Activated T-helper 2 cell treated with anti-CD3 and anti-CD28 coated beads, Interferon-gamma antibody, Interleukin-2, Interleukin-4, amounts not matched to agents 10 μg/mL and 5 μg/mL and 100 μg/mL, durations not matched to agents 14 hours and 24 hours and 36 hours (primary cell): ENCODE measurements at places on chromosomes 1 and 21.

DNA sequence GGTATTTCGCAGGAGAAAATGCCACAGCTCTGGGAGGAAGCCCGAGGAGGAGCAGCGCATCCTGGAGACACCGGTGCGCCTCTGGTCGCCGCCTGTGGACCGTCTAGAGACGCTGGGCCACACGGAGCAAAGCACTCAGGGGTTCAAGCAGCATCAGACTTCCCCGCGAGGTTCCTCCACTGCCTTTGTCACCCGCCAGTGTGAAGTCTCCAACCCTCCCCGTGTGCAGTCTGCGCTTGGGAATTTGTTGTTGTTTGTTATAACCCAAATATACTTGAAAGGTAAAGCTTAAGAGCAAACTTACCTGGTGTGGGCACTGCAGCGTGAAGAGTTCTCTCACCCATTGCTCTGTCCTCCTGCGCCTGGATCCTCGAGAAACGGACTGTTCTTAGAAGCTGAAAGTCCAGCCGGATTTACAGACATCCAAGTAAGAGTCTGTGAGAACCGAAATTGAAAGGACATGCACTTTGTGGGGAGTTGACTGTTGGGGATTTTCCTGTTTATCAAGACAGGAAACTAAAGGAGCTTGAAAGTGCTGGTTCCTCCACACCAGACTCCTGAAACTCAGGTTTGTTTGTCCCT lies at the start of gene GBP4:
GBP4 (minus strand) TSS at position 452 of the 582 bp plus-strand sequence; CDS start at position 344, 108 bp downstream.
- H3K27me3 ChIP-seq: no peaks in the 10 kb centered on the region
- peak; percentile 30 for DNase-seq
- H3K36me3 ChIP-seq: peaks cover 41% of the 10 kb centered on the region
- H3K27ac ChIP-seq: peak within 1 kb of the TSS; percentile 93
- peak within 1 kb of the TSS; percentile 86 for H3K4me3 ChIP-seq

GRCh38 chr1:45314266-45314665 lies 12.4 kb upstream of the HPDL start:
- no peak overlapping the region for H3K27ac ChIP-seq
- no peaks in the 10 kb centered on the region for H3K36me3 ChIP-seq
- H3K27me3 ChIP-seq: peaks cover 3% of the 10 kb centered on the region
- no peak for DNase-seq

GRCh38 chr21:27257908-27258556 lies 291.1 kb upstream of the ADAMTS5 start:
- no peaks in the 10 kb centered on the region for H3K36me3 ChIP-seq
- H3K27me3 ChIP-seq: no peaks in the 10 kb centered on the region
- H3K4me1 ChIP-seq: peaks cover 2% of the 10 kb centered on the region
- DNase-seq: no peak

- H3K4me3 ChIP-seq: no peak overlapping the region
- DNase-seq: no peak
- H3K27ac ChIP-seq: no peak overlapping the region
- H3K27me3 ChIP-seq: no peaks in the 10 kb centered on the region
- peaks cover 34% of the 10 kb centered on the region for H3K36me3 ChIP-seq
Measured at GRCh38 chr21:45530423-45531113, 11.7 kb downstream of the SLC19A1 start.

DNA sequence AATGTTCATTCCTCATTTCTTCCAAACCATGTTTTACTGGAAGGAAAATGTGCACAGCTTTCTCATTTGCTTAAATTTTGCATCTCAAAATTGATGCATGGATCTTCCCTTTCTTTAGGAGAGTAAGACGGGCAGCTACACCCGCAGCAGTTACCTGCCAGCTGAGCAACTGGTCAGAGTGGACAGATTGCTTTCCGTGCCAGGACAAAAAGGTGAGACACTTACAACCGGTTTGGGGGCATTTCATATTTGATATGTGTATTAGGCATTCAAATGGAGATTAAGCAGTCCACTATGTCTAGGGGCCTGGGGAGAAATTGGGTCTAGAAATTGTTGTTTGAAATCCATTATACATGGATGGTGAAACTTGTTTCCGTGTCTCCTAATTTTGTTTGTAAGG lies 12.9 kb downstream of the C8A start:
- H3K4me1 ChIP-seq: no peaks in the 10 kb centered on the region
- DNase-seq: no peak
- no peak overlapping the region for H3K4me3 ChIP-seq
- no peak overlapping the region for H3K27ac ChIP-seq
- H3K27me3 ChIP-seq: peaks cover 1% of the 10 kb centered on the region
- no peaks in the 10 kb centered on the region for H3K36me3 ChIP-seq

DNA sequence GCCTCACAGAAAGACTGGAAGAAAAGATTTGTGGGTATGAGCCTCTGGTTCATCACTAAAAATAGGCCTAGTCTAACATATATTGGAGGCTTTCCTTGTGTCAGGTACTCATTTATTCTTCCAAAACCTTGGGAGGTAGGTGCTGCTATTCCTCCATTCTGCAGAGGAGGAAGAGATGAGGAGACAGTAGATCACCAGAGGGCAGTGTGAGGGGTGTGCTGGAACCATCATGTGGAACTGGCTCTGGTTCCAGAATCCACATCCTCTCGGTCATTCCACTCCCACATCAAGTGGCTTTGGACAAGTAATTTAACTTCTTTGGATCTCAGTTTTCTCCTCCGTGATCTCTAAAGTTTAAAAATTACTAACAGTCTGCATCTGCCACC lies 7.4 kb upstream of the INKA2 start:
- no peaks in the 10 kb centered on the region for H3K36me3 ChIP-seq
- H3K4me3 ChIP-seq: no peak overlapping the region
- H3K27ac ChIP-seq: no peak overlapping the region
- peaks cover 18% of the 10 kb centered on the region for H3K27me3 ChIP-seq
- peaks cover 12% of the 10 kb centered on the region for H3K4me1 ChIP-seq

DNA sequence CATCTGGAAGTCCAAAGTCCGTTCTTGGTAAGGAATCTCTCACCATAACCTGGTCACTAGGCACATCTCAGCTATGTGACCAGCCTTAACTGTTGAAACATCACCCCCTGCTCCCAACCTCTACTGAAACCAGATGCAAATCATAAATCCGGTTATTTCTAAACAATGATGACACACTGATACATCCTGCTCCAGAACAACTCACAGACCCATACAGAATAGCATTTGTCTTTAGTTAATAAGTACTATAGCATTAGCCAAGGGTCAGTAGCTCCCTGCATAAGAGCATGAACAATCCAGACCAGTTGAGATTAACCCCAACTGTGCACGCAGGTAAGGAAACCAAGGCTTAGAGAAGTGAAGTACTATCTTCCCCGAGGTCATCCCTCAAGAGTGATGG lies 38.0 kb upstream of the KCTD3 start:
- H3K4me3 ChIP-seq: no peak overlapping the region
- no peak overlapping the region for H3K27ac ChIP-seq
- no peak for DNase-seq
- H3K27me3 ChIP-seq: peaks cover 1% of the 10 kb centered on the region
- H3K36me3 ChIP-seq: no peaks in the 10 kb centered on the region

- H3K4me1 ChIP-seq: no peaks in the 10 kb centered on the region
- no peak overlapping the region for H3K4me3 ChIP-seq
- no peak for DNase-seq
- H3K27me3 ChIP-seq: no peaks in the 10 kb centered on the region
Measured at GRCh38 chr1:37137601-37138000, 103.3 kb upstream of the GRIK3 start.

DNA sequence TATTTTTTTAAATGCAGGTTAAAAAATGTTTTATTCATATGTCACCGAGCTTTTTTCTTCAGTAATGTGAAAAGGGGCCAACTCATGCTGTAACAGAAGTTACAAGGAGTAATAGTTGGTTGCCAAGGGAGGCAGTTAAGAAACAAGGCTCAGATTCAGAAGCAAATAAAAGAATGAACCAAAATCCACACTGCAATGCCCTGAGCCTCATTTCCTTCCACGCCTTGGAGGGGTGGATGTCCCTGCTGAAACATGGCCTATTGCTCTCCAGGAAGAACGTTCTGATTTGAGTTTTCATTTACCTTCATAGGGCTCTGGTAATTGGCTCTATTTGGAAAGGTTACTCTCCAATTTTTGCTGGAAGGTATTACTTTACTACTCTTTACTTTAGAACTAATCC lies 24.4 kb downstream of the ALG14 start:
- no peaks in the 10 kb centered on the region for H3K4me1 ChIP-seq
- no peaks in the 10 kb centered on the region for H3K36me3 ChIP-seq
- no peak for DNase-seq
- no peaks in the 10 kb centered on the region for H3K27me3 ChIP-seq

GRCh38 chr1:151009206-151009587 lies 948 bp downstream of the PRUNE1 start:
- H3K36me3 ChIP-seq: peaks cover 7% of the 10 kb centered on the region
- H3K27me3 ChIP-seq: no peaks in the 10 kb centered on the region
- H3K4me1 ChIP-seq: peaks cover 44% of the 10 kb centered on the region

DNA sequence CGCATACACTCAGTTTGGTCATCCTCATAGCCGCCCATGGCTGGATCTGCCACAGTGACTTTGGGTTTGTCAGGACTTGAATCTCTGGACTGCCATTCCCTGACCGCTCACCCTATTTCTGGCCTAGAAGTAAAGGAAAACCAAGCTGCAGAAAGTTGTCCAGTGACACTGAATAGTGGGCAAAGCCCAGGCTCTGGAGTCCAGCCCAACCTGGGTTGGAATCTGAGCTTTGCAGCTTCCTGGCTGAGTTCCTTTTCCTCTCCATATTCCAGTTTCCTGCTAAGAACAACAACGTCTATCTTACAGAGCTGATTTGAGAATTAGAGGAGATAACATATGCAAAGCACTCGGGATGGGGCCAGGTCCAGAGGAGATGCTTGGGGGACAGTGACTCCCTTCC lies 15.6 kb upstream of the EIF4G3 start:
- peaks cover 22% of the 10 kb centered on the region for H3K27me3 ChIP-seq
- H3K4me1 ChIP-seq: peaks cover 6% of the 10 kb centered on the region
- no peak overlapping the region for H3K27ac ChIP-seq

DNA sequence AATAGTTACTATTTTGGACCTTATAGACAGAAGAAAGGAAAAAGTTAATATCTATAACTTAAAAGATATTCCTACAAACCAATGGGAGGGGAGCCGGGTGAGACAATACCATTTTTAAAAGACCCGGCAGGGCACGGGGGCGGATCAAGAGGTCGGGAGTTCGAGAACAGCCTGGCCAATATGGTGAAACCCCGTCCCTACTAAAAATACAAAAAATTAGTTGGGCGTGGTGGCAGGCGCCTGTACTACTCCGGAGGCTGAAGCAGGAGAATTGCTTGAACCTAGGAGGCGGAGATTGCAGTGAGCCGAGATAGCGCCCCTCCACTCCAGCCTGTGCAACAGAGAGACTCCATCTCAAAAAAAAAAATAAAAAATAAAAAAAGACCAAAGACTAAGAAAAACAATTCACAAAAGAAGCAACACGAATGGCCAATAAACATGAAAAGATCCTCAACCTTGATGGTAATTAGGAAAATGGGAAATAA lies 1.2 kb upstream of the PSMB2 start:
- peaks cover 33% of the 10 kb centered on the region for H3K27me3 ChIP-seq
- peaks cover 29% of the 10 kb centered on the region for H3K4me1 ChIP-seq
- peaks cover 11% of the 10 kb centered on the region for H3K36me3 ChIP-seq
- DNase-seq: no peak
- H3K4me3 ChIP-seq: peak overlapping the region; percentile 99

DNA sequence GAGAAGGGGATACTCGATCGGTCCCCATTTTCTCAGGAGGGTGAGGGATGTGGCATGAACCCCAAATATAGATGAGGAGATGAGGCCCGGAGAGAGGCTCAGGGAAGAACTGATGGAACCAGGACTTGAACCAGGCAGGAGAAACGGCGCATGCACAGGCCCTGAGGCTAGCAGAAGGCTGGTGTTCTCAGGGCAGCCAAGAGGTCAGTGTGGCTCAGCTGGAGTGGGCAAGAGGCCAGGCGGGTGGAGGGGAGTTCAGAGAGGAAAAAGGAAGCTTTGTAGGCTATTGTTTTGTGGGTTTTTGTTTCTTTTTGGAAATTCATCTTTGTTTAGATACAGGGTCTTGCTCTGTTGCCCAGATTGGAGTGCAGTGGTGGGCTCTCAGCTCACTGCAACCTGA lies 122.0 kb downstream of the LACTBL1 start:
- no peaks in the 10 kb centered on the region for H3K36me3 ChIP-seq
- H3K27ac ChIP-seq: no peak overlapping the region
- H3K27me3 ChIP-seq: peaks cover 10% of the 10 kb centered on the region
- H3K4me3 ChIP-seq: no peak overlapping the region

GRCh38 chr1:184785529-184785928 lies 30.9 kb upstream of the EDEM3 start:
- H3K27ac ChIP-seq: no peak overlapping the region
- DNase-seq: no peak
- H3K4me1 ChIP-seq: peaks cover 6% of the 10 kb centered on the region

DNA sequence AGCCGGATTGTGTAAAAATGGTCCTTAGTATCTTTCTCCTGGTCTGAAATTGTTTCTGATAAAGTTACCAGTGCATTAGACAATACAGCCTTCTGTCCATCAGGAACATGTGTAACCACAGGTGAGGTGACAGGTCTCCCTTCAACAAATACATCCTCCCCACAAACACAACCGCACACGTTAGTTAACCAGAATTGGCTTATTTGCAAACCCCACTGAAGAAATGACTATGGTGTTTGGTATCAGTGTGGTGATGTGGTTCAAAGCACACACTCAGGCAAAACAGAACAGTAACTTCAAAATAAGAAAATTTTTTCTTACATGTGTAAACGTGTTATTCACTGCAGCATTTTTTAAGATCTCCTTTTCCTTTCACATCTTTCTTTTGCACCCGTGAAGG lies 517.2 kb upstream of the NR5A2 start:
- no peaks in the 10 kb centered on the region for H3K4me1 ChIP-seq
- DNase-seq: no peak
- no peak overlapping the region for H3K4me3 ChIP-seq
- peaks cover 8% of the 10 kb centered on the region for H3K27me3 ChIP-seq
- H3K27ac ChIP-seq: no peak overlapping the region

DNA sequence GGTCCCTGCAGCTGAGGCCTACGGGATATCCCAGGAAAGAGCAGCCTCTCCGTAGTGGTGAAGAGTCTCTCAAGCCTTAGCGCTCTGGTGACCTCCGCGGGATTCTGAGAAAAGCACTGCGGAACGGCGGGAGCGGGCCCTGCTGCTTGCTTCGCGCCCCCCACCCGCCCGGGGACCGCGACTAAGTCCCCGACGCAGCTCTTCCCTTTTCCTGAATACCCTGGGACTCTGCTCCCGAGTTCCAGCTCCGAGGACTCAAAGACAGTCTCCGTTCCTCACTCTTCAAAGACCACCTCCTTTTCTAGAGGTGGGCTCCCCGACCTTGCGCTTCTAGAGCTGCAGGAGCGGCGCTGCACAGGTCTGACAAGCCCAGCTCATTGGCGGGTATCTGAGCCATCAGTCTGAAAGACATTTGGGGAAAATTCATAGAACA lies 3.6 kb upstream of the PRRX1 start:
- H3K27ac ChIP-seq: no peak overlapping the region
- H3K36me3 ChIP-seq: no peaks in the 10 kb centered on the region
- peaks cover 5% of the 10 kb centered on the region for H3K4me1 ChIP-seq
- no peak for DNase-seq
- peaks cover 79% of the 10 kb centered on the region for H3K27me3 ChIP-seq

- no peak for DNase-seq
- H3K27ac ChIP-seq: no peak overlapping the region
- H3K4me3 ChIP-seq: no peak overlapping the region
- peaks cover 51% of the 10 kb centered on the region for H3K36me3 ChIP-seq
- H3K4me1 ChIP-seq: peaks cover 20% of the 10 kb centered on the region
Measured at GRCh38 chr1:55180075-55180670, 35.0 kb downstream of the USP24 start.
